Right ventricle myocardium inferior (tissue), 1 donor: ENCODE measurements at places on chromosomes 6 and 20. TPM values are rescaled to one million over a fixed set of nuclear protein-coding genes. Genes with fewer than 3 reads are reported as not detected.

DNA sequence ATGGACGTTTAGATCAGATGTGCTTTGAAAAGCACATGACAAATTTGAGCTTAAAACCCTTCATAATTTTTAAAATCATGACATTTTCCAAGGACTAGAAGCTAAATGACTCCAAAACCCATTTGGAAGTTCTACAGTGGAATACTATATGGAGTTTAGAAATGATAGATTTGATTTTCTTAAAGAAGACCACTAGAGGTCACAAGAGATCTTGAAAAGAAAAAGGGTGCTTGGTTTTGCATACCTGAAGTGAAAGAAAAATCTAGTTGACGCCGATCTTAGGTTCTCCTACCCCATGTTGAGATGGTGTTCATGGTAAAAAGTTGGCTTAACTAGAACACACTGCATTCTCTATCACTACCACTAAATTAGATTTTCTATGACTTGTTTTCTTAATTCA, 31.5 kb downstream of the CFAP61 start:
- DNase-seq: no peak

DNA sequence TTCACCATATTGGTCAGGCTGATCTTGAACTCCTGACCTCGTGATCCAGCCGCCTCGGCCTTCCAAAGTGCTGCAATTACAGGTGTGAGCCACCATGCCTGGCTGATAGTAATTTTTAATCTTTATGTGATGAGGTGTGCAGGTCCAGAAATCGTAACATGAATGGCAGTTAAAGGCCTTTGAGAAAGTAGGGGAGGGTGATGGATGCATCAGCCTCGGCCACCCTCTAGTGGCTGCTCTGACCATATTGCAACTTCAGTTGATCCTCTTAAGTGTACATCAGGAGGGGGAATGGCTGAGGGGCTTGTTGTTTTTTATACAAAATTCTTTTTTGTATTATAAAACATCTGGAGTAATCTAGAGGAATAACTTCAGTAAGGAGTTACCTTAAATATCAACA, 193.0 kb downstream of the ZFAND3 start:
- DNase-seq: no peak

DNA sequence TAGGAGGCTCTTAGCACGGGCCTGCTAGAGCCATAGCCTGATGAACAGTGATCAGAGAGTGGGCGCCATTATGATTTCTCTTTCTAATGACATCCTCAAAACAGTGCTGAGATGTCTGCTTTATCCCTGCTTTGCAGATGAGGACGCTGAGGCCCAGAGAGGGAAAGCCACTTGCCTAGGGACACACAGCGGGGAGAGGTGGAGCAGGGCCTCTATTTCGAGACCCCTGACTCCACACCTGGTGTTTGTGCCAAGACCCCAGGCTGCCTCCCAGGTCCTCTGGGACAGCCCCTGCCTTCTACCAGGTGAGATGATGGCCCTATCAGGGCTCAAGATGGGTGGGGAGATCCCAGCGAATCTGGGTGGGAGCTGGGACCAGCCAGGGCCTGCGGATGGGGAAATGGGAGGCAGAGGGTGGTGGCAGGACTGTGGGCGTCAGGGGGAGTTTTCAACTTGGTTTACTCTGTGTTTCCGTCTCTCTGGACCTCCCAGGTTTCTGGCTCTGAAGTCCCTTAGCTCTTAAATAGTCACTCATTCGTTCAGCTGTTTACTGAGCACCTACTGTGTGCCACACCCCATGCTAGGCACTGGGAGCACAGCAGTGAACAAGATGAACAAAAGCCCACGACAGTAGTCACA, 36.7 kb downstream of the SRC start:
- DNase-seq: peak; percentile 32

- no peak for DNase-seq
Observed at GRCh38 chr6:73506246-73506645, 14.6 kb downstream of the EEF1A1 start.

DNA sequence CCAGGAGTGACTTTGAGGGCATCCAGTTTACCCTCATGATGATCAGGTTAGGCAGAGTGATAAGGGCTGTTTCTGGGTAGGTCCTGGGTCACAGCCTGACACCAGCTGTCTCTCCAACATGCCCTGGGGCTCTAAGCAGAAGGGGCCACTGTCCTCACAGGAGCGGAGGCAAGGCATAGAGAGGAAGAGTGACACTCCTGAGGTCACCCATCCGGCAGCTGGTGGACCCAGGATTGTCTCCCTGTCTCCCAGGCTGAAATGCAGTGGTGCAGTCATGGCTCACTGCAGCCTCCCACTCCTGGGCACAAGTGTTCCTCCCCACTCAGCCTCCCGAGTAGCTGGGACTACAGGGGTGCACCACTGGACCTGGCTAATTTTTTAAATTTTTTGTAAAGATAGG, 12.0 kb downstream of the DLGAP4 start:
- DNase-seq: no peak

DNA sequence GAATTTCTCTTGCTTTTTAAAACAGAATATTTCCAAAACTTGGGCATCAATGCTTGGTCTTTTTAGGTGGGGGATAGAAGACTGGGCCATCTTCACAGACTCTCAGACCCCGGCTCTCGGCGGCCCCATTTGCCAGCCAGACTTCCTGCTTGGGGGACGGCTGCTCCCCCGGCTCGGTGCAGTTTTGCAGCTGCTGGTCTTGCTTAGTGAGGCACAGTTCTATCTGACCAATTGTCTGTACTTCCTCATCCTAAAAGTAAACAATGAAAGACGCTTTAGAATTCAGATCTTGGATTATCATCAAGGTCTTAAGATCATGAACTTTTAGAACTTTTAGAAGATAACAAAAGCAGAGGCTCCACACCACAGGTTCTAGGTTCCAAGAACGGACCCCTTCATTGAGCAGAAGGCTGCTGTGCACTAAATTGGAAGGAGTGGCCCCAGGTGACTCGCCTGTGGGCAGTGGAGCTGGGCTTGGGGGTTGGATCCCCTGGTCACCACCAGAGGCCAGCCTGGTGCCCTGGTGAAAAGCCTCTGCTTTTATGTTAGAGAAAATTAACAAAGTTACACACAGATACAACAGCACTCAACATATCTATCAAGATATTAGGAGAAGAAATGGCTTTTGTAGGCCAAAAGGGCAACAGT, 26.7 kb downstream of the RNASET2 start:
- no peak for DNase-seq

DNA sequence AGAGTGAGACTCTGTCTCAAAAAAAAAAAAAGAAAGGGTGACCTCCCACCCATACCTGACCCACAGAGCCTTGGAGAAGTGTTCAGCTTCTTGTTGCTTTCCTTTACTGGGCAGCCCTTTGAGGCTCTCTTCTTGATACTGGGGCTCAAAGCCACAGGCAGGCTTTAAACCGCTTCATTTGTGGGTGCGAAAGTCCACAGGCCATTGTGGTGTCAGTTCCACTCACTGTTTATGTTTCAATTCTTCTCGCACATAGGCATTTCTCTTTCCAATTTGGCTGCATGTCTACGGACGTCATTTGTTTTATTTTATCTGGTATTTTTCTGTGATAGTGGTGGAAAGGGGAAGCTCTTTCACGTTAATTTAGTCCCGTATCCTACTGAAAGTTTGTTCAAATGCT, 34.6 kb downstream of the PPARD start:
- DNase-seq: no peak

DNA sequence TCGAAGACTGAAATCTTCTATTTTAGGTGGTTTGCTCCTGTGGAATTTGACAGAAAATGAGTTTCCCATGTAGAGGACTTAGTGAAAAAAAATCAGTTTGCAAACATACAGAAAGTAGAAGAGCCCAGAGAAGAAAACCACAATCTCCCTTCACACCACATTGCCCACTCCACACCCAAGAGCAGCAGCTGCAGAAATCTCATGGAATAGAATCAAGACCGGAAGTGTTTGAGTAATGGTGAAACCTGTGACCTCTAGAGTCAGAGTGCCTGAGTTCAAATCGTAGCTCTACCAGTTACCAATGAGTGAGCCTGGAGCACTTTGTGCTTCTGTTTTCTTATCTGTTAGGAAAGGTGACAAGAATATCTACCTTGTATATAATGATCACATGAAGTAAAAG, 4.6 kb downstream of the SIRPG start:
- DNase-seq: no peak

DNA sequence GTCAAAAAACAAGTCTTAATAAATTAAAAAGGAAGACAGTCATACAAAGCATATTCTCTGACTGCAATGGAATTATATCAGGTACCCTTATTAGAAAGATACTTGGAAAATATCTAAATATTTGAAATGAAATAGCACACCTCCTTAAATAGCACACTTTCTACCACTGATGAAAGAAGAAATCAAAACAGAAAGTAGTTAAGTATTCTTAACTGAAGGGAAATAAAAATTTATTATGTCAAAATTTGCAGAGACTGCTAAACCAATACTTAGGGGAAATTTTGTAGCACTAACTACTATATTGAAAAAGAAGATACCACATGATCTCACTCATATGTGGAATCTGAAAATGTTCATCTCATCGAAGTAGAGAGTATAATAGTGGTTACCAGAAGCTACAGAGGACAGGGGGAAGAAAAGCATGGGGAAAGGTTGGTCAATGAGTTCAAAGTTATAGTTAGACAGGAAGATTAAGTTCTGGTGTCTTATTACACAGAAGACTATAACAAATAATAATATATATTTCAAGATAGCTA, 112.2 kb downstream of the ASCC3 start:
- DNase-seq: no peak

DNA sequence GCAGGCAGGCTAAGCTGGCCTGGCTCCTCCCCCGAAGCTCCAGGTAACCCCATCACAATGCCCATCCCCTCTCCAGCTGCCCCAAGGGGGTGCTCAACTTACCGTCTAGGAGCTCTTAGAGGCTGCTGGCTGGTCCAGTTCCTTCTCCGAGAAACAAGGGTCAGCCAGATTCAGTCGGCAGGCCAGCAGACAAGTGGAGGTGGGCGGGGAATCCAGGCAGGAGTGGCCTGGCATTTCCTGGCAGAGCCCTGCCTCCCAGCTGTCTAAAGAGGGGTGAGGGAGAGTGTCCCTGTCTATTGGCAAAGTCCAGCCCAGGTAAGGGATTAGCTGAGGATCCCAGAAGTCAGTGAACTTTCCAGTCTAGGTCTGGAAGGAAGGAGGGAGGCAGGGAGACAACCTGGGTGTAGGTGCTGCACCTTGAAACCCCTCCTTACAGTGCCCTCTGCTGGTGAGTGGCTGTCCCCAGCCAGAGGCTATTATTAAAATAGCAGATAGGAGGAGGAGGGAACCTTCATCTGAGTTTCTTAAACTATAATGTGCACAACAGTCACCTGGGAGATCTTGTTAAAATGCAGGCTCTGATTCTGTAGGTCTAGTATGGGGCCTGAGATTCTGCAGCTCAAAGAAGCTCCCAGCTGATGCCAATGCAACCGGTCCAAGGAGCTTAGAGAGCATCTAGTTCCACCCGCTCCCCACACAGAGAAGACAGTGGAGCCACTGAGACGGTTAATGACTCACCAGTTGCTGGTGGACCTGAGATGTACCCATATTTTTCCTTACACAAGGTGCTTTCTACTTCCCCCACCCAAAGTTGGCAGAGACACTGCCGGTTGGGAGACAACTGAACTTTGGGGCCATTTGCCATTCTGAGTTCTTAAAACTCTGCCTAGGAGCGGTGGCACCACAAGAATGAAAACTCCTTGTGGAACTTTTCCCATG, at the start of gene UNC5CL:
Gene UNC5CL (minus strand): TSS at position 162 of the 939 bp plus-strand sequence. CDS start 4,147 bp downstream, outside the sequence.
- DNase-seq: no peak

DNA sequence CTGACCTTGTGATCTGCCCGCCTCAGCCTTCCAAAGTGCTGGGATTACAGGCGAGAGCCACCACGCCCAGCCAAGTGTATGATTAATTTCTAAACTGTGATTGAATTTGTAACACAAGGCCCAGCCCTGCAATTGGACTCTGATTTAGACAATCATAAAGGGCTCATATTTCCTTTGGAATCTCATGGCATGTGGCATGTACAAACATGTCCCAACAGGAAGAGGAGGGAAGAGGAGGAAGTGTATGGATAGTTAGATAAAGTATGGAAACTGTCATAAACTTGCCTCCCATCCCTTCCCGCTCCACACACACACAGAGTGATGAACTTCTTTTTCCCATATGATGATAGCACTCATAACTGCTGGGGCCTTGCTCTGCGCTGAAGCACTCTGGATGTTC, 27.2 kb upstream of the QKI start:
- DNase-seq: no peak

DNA sequence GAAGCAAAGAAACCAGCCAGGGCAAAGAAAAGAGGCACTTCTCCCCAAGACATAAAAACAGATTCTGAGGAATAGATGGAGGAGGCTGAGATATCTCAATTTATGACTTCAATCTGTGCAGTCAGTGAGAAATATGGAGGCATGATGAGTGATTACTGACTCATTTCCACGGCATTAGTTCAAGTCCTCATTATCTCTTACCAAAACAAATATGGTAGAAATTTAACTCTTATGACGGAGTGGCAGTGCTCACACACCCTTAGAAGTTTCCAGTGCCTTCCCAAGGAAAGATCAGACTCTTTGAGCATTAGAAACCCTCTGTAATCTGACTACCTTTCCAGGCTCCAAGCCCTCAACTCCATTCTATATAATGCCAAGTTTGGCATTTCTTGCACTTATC, 364.1 kb downstream of the ARHGAP18 start:
- no peak for DNase-seq

Gene GLP1R
- total RNA-seq: 6.8 TPM

Gene GNAS-AS1
- 0.38 TPM for total RNA-seq

Gene SAMD5
- total RNA-seq: 0.51 TPM

Gene PTCRA
- not detected for total RNA-seq
